ENCODE measurements at places on chromosomes 3 and 15. TPM values are rescaled to one million over a fixed set of nuclear protein-coding genes. Genes with fewer than 3 reads are reported as not detected.

Gene PLOD2
- total RNA-seq, result 35.7 TPM

Gene UROC1
- total RNA-seq, result not detected

Gene CLDN16
- total RNA-seq, result 0.08 TPM

Gene HDC
- total RNA-seq, result 0.65 TPM

Gene TJP1
- 95.9 TPM for total RNA-seq

Gene SCAANT1
- total RNA-seq, result not detected

Gene CACNA2D3
- total RNA-seq, result 24.2 TPM

GRCh38 chr15:86165265-86166211 lies 85.9 kb downstream of the AGBL1 start:
- DNase-seq, result no peak

- no peak for DNase-seq
Measured at GRCh38 chr3:9135526-9135925, 113.9 kb downstream of the SRGAP3 start.

GRCh38 chr15:75131269-75131643 lies 70.4 kb upstream of the C15orf39 start:
- DNase-seq, result no peak

- DNase-seq, result no peak
Measured at GRCh38 chr3:140067487-140067886, 132.5 kb downstream of the CLSTN2 start.

- no peak for DNase-seq
Measured at GRCh38 chr15:97688177-97688576, 272.3 kb upstream of the ARRDC4 start.

GRCh38 chr3:135927155-135927554 lies 38.4 kb upstream of the PPP2R3A start:
- no peak for DNase-seq

- DNase-seq, result no peak
Measured at GRCh38 chr3:116413319-116413718, 32.0 kb downstream of the LSAMP start.

DNA sequence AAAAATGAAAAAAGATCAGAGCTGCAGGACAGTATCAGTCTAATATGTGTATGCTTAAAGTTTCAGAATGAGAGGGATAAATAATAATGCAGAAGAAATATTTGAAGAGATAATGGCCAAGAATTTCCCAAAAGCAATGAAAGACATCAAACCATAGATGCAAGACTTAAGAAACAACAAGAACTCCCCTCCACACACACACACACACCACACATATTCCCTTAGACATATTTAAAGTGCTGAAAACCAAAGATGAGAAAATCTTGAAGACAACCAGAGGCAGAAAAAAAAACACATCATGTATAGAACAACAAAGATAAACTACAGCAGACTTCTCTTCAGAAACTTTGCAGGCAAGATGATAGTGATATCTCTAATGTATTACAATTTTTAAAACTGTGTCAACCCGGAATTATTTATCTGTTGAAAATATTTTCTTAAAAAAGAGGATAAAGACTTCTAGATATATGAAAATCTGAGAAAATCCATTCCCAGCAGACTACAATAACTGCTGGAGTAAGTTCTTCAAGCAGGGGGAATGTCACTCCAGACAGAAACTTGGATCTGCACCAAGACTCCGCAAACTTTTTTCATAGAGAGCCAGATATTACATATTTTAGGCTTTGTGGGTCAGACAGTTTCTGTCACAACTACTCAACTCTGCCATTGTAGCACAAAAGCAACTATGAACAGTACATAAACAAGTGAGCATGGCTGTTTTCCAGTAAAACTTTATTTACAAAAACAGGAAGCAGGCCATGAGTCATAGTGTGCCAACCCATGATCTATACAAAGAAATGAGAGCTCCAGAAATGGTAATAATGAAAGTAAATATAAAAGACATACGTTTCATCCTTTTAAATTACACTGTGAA lies 223.4 kb upstream of the CGNL1 start:
- no peak for DNase-seq

All from left cardiac atrium (tissue), 4 donors.